ENCODE measurements at places on chromosomes 12 and 14.

GRCh38 chr12:94648578-94648977 is 1.8 kb downstream of the TMCC3 start:
- H3K36me3 ChIP-seq = no peaks in the 10 kb centered on the region
- H3K27ac ChIP-seq = no peak overlapping the region
- H3K4me3 ChIP-seq = no peak overlapping the region
- H3K27me3 ChIP-seq = no peaks in the 10 kb centered on the region
- peaks cover 10% of the 10 kb centered on the region for H3K4me1 ChIP-seq
- no peak for DNase-seq

GRCh38 chr12:2154050-2154449 is 101.3 kb downstream of the CACNA1C start:
- DNase-seq = no peak
- no peaks in the 10 kb centered on the region for H3K36me3 ChIP-seq
- no peak overlapping the region for H3K4me3 ChIP-seq
- H3K27me3 ChIP-seq = no peaks in the 10 kb centered on the region
- no peaks in the 10 kb centered on the region for H3K4me1 ChIP-seq

- no peak for DNase-seq
- no peaks in the 10 kb centered on the region for H3K4me1 ChIP-seq
- no peak overlapping the region for H3K27ac ChIP-seq
- H3K27me3 ChIP-seq = no peaks in the 10 kb centered on the region
- no peaks in the 10 kb centered on the region for H3K36me3 ChIP-seq
Observed at GRCh38 chr12:89874146-89874545, 165.5 kb upstream of the ATP2B1 start.

DNA sequence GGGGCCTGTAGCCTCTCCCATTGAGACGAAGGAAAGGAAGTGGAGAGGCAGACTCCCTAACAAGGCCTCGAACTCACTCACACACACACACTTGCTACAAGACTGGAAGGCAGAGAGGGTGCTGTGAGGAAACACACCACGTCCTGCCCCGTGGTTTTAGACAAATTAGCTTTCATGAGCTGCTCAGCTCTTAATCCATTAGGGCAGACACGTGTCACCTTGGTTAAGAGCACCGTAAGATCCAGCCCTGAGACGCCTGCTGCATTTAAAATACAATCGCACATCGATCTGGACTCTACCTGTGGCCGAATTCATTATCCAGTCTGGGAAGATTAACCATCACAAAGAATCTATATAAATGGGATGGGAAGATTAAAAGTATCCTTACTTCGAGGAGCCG is 72.0 kb downstream of the RIMBP2 start:
- no peaks in the 10 kb centered on the region for H3K27me3 ChIP-seq
- no peak overlapping the region for H3K4me3 ChIP-seq
- no peak for DNase-seq
- no peaks in the 10 kb centered on the region for H3K36me3 ChIP-seq
- no peaks in the 10 kb centered on the region for H3K4me1 ChIP-seq
- H3K27ac ChIP-seq = no peak overlapping the region

DNA sequence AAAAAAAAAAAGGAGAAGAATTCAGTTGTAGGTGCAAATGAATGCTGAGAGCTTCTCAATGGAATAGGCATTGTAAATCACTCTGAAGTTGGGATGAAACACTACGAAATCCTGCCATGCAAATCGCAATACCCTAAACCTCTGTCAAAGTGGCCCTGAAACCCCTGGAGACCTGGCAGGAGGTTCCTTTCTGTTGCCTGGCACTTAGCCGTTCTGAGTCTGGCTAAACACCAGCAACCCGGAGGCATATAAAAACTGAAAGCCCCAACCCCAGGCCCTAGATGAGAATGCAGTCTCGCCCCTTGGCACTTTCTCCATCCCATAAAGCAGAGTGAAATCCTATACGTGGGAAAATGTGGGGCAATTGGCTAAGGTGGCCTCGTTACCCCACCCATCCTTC is 151.5 kb upstream of the PARP11 start:
- H3K4me3 ChIP-seq = no peak overlapping the region
- H3K27me3 ChIP-seq = no peaks in the 10 kb centered on the region
- no peaks in the 10 kb centered on the region for H3K36me3 ChIP-seq
- peak overlapping the region; percentile 81 for H3K27ac ChIP-seq
- H3K4me1 ChIP-seq = peaks cover 49% of the 10 kb centered on the region

- DNase-seq = no peak
- no peak overlapping the region for H3K4me3 ChIP-seq
- no peaks in the 10 kb centered on the region for H3K36me3 ChIP-seq
- no peaks in the 10 kb centered on the region for H3K27me3 ChIP-seq
- no peak overlapping the region for H3K27ac ChIP-seq
Observed at GRCh38 chr12:130952171-130952954, 1.3 kb upstream of the ADGRD1 start.

GRCh38 chr12:28908646-28909045 is 240.4 kb upstream of the FAR2 start:
- H3K27me3 ChIP-seq = no peaks in the 10 kb centered on the region
- no peaks in the 10 kb centered on the region for H3K36me3 ChIP-seq
- no peak overlapping the region for H3K27ac ChIP-seq
- no peak for DNase-seq
- H3K4me3 ChIP-seq = no peak overlapping the region
- no peaks in the 10 kb centered on the region for H3K4me1 ChIP-seq

GRCh38 chr12:86530996-86531655 is 274.9 kb upstream of the MGAT4C start:
- DNase-seq = no peak
- no peaks in the 10 kb centered on the region for H3K27me3 ChIP-seq
- H3K4me3 ChIP-seq = no peak overlapping the region
- H3K27ac ChIP-seq = no peak overlapping the region

DNA sequence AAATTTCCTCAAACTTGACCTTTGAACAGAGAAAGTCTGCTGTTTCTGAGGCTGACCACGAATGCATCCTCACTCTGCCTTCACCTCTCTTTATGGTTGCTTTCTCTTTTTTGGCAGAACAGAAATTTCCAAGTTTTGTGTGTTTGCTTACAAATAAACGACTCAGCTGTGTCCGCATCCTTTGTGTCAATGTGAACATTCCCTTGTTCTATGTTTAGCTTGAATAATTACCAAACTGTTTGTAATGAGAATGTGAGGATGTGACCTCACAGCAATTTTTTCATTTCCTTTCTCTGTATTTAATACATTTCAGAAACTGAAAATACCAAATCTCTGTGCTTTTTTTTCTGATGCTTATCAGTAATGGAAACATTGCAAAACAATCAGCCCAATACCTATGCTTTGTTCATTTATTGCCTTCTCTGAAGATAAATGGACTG is 410.9 kb downstream of the EGLN3 start:
- no peaks in the 10 kb centered on the region for H3K36me3 ChIP-seq
- no peaks in the 10 kb centered on the region for H3K27me3 ChIP-seq
- H3K27ac ChIP-seq = no peak overlapping the region

GRCh38 chr12:53485955-53486735 is 13.1 kb downstream of the MAP3K12 start:
- no peaks in the 10 kb centered on the region for H3K27me3 ChIP-seq
- no peak overlapping the region for H3K4me3 ChIP-seq
- H3K27ac ChIP-seq = no peak overlapping the region
- H3K4me1 ChIP-seq = no peaks in the 10 kb centered on the region
- DNase-seq = peak; percentile 11
- H3K36me3 ChIP-seq = no peaks in the 10 kb centered on the region

DNA sequence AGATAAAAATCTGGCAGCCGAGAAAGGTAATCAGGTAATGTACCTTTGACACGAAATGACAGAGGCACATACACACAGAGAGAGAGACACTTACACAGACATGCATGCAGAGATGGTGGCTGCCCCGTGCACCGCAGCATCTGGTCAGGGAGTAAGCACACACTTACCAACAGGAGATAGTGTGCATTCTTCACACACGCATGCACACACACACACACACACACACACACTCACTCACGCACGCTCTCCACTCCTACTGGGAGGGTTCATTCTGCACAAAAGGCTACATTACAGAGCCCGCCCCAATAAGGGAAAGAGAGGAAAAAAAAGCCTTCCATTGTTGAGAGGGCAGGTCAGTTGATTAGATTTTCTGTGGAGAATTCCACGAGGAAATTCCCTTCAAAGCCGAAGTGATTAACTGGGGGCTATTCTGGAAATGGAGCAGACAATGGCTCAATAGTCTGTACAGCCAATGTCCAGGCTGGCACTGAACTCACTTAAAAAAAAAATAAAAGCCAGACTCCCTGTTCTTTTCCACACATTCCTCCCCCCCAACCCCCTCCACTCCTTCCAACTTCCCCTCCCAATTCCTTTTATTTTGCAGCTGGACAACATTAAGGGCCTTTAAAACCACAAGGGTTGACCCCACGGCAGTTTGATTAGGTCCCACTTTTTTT is 1.4 kb upstream of the SOX5 start:
- no peaks in the 10 kb centered on the region for H3K27me3 ChIP-seq
- no peak overlapping the region for H3K4me3 ChIP-seq
- H3K4me1 ChIP-seq = peaks cover 19% of the 10 kb centered on the region

DNA sequence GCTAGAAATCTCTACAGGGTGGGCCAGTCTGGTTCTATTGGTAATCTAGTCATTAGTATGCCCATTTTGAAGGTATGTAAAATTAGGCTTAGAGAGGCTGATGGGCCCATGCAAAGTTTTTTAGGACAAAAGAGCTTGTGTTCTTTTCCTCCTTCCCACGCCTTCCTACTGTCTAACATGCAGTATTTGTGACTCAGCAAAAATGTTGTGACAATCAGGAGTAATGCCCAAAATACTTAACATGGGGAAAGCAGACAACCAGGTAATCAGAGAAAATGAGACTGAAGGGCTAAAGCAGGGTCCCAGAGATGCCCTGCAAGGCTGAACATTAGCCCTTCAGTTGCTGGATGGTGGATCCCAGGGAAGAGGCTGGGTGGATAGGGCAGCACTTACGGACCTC is 437.9 kb downstream of the BCL11B start:
- no peak overlapping the region for H3K27ac ChIP-seq
- H3K4me3 ChIP-seq = no peak overlapping the region
- no peaks in the 10 kb centered on the region for H3K4me1 ChIP-seq
- H3K27me3 ChIP-seq = no peaks in the 10 kb centered on the region
- no peaks in the 10 kb centered on the region for H3K36me3 ChIP-seq

DNA sequence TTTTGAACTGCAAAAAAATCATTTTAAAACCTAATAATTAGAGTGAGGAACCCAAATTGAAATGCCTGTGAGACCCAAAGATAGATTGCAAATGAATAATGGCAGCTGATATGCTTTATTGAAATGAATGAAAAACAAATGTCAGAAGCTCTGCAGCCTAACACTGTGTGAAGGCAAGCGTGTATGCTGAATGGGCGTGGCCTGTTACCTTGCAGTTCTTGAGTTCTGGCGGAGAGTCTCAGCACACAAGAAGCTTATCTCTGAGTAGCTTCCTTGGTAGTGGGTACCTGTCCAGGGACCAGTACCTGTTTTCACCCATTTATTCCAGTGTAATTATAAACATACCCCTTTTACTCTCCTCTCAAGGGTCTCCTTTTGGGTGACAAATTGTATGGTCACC is 341.2 kb downstream of the NPAS3 start:
- H3K4me1 ChIP-seq = no peaks in the 10 kb centered on the region
- no peak for DNase-seq
- no peak overlapping the region for H3K4me3 ChIP-seq
- no peaks in the 10 kb centered on the region for H3K36me3 ChIP-seq
- no peak overlapping the region for H3K27ac ChIP-seq
- no peaks in the 10 kb centered on the region for H3K27me3 ChIP-seq

GRCh38 chr12:97960225-97960624 is 497.6 kb downstream of the RMST start:
- no peak for DNase-seq
- H3K4me3 ChIP-seq = no peak overlapping the region
- no peak overlapping the region for H3K27ac ChIP-seq
- no peaks in the 10 kb centered on the region for H3K36me3 ChIP-seq

DNA sequence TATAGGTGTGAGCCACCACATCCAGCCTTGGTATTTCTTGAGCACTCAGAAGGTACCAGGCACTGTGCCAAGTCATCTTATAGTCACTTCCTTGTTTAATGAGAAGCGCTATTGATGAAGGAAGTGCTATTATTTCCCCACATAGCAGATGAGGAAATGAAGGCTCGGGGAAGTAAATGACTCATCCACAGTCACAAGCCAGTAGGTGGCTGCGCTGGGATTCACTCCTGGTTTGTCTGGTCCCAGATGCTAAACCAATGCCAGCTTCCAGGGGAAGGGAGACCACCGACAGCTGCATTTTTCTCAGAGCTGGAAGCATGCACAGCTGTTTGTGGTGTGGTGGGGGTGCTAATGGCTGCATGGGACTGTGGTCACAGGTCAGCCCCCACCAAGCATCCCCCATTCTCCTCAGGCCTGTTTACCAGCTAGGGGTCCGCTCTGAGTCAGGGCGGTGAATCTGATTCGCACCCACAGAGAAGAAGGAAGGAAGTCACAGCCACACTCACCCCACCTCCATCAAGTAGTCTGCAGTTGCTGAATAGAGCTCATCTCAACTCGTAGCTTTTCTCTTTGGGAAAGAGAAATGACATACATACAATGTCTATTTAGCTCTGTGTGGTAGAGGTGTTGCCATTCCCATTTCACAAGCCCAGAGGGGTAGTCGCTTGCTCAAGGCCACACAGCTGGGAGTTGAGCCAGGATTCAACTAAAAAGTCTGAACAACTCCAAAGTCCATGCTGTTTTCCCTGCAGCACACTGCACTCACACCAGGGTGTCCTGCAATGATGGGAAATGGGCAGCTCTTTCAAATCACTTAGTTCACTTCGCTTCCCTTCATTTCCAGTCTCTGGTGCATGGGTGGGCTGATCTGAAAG is 6.3 kb upstream of the LTBP2 start:
- DNase-seq = peak; percentile 56
- H3K36me3 ChIP-seq = no peaks in the 10 kb centered on the region
- H3K4me3 ChIP-seq = no peak overlapping the region
- no peaks in the 10 kb centered on the region for H3K27me3 ChIP-seq
- peak overlapping the region; percentile 48 for H3K27ac ChIP-seq
- peaks cover 45% of the 10 kb centered on the region for H3K4me1 ChIP-seq

DNA sequence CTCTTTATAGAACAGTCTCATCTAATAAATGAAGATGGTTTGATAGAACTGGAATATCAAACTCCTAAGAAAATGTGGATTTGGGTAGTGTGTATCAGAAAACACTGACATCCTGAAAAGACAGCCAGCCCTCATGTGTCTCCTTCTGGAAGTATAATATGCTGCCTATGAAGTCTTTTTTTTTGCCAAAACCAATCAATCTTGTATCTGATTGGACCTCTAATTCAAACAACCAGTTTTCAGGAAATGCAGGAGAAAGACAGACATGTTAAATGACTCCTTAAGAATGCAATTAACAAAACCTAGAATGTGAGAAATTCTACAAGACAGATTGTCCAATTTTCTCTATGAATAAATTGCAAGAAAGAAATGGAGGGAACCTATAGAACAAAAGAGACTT is 34.3 kb downstream of the MYO1H start:
- H3K27me3 ChIP-seq = no peaks in the 10 kb centered on the region
- H3K4me1 ChIP-seq = peaks cover 3% of the 10 kb centered on the region
- no peak for DNase-seq

GRCh38 chr12:24036438-24037216 is 87.2 kb upstream of the SOX5 start:
- H3K4me1 ChIP-seq = no peaks in the 10 kb centered on the region
- H3K27ac ChIP-seq = no peak overlapping the region
- no peaks in the 10 kb centered on the region for H3K27me3 ChIP-seq
- H3K36me3 ChIP-seq = no peaks in the 10 kb centered on the region
- no peak for DNase-seq

Measured in body of pancreas (tissue), 4 donors.